ENCODE measurements at places on chromosomes 13 and 19. TPM values are rescaled to one million over a fixed set of nuclear protein-coding genes. Genes with fewer than 3 reads are reported as not detected.

ATXN8OS gene
- not detected for total RNA-seq

DACT3 gene
- total RNA-seq = 1.2 TPM

CYP2A7 gene
- 17.6 TPM for total RNA-seq

ADPRHL1 gene
- total RNA-seq = 0.81 TPM

KLK3 gene
- not detected for total RNA-seq

ZNF541 gene
- total RNA-seq = not detected

DNA sequence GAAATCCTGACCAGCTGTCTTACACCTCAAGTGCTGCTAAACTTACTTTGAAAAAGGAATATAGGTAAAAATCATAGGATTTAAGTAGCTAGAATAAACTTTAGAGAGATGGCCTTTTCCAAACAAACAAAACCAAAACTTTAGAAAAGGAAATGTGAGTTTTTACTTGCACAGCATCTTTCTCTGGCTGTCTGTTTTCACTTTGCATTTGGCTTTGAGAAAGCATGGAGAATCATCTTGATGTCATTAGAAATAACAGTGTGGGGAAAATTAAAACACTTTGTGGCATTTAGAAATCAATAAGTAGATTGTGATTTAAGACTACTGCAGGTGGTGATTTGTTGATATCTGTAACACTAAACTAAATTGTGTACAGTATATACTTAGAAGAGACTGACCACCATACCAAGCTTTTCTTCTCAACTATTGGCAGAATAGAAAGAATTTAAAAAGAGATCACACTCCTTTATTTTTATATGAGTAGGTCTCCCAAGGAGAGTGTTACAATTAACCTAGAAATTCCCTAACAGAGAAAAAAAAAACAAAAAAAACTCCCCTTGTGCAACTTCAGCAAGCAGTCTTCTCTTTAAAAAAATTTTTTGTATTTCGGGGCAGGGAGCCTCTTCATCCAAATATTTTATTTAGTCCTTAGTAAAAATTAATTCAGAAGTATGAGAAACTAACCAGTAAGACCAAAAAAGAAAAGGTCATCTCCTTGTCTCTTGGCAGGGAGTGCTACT is 6.1 kb downstream of the WDFY2 start:
- no peaks in the 10 kb centered on the region for H3K36me3 ChIP-seq
- no peaks in the 10 kb centered on the region for H3K27me3 ChIP-seq
- peaks cover 13% of the 10 kb centered on the region for H3K4me1 ChIP-seq

DNA sequence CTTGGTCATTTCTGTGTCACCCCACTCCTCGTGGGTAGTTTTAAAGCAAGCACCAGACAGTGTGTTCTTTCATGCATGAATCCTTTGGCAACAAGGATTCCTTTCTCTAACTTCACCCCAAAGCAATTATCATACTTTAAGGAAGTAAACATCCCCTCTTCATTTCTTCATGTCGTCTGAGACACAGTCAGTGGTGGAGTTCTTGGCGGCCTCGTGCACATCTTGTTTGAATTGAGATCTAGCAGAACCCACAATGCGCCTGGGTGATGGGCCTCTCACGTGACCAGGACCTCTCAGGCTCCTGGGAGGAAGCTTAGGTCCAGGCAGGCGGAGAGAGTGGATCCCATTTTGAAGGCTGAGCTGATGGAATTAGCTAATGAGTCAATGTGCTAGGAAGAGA is 2.6 kb downstream of the ACSBG2 start:
- H3K27ac ChIP-seq = no peak overlapping the region
- no peaks in the 10 kb centered on the region for H3K36me3 ChIP-seq
- no peak for DNase-seq
- no peaks in the 10 kb centered on the region for H3K4me1 ChIP-seq

GRCh38 chr19:10800488-10800887 is 35.5 kb downstream of the TMED1 start:
- no peak overlapping the region for H3K27ac ChIP-seq
- H3K36me3 ChIP-seq = peaks cover 10% of the 10 kb centered on the region
- no peaks in the 10 kb centered on the region for H3K4me1 ChIP-seq
- H3K4me3 ChIP-seq = no peak overlapping the region

DNA sequence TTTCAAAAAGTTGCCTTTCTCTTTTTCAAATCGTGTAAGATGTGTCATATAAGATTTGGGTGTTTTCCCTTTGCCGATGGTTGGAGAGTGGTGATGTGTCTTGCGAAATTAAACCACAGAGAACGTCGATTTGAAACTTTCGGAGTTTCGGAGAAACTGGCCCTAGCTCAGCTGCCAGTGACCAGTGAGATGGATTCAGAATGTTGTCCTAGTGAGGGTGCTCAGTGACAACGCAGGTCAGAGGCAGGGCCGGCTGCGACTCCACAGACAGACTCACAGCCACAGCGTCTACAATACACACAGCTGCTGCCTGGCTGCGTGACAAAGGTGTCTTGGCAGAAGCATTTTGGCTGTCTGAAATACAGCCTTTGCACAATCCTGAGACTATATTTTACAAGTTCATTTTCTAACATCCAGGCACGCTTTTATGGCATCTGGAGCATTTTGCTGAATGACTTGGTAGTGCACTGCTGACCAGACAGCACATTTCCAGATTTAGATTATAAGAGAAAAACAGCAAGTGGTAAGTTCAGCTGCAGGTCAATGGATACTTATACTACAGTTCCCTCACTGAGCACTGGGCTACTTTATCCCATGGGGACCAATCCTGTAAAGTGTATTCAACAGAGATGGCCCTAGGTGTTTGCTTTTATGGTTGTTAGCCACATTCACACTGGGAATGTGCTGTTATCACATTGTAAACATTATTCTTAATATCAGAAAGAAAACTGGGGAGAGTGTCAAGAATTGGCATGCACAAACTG is 207.5 kb downstream of the KCNRG start:
- peak; percentile 92 for DNase-seq
- no peak overlapping the region for H3K4me3 ChIP-seq
- H3K27me3 ChIP-seq = no peaks in the 10 kb centered on the region
- H3K4me1 ChIP-seq = peaks cover 5% of the 10 kb centered on the region
- H3K27ac ChIP-seq = peak overlapping the region; percentile 53
- no peaks in the 10 kb centered on the region for H3K36me3 ChIP-seq

DNA sequence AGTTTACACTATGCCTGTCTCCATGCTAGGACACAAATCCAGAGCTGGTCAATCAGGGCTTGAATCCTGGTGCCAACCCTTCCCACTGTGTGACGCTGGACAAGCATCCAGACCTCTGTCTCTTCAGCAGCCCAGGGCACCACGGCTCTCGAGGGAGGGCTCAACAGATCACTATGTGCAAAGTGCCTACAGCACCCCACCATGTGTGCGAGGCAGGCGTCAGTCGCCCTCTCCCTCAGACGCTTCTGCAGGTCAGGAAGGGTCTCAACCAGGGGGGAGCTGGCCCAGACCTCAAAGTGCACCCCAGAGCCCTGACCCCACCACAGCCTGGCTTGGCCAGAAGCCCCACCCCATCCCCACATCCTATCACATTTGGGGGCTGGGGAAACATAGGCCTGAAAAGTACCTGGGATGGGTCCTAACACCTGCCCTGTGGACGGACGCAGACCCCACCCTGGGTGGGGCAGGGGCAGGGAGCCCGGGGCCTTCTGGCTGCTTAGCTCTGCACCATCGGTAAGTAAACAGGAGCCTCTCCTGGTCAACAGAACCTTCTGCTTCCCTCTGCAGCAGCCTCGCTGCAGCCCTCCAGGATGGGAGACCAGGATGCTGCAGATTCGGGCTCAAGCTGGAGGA is 2.9 kb upstream of the C2CD4C start:
- H3K27ac ChIP-seq = no peak overlapping the region
- DNase-seq = peak; percentile 39
- peaks cover 12% of the 10 kb centered on the region for H3K27me3 ChIP-seq

DNA sequence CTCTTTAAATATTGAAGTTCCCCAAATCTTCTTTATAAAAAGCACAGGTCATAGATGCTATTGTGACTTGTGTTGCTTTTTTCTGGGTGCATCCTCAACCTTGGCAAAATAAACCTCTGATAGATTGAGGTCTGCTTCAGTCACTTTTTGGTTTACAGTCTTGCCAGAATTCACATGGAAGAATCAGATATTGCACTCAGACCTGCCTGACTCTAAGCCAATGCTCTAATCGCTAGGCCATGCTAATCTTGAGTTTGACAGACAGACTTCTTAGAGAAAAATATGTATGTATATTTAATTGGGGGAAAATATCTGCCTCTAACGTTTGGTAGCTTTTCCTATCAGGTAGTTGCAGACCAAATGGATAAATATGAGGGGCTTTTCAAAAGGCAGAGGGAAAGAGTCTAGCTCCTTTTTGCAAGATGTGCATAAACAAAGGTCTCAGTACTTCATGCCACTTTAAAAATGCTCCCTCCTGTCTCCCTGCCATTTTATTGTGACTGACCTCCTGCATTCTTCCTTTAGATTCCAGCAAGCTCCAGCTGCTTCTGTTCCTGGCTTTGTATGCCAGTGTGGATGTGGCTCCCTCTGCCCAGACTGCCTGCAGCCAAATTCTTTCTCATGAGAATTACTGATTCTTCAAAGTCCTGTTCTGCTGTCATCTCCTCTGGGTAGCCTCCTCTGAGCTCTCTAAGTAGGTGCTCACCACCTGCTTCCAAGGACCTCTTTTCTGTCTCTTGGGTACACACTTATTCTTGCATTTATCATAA is 42.4 kb upstream of the RFC3 start:
- H3K4me1 ChIP-seq = no peaks in the 10 kb centered on the region
- H3K36me3 ChIP-seq = no peaks in the 10 kb centered on the region

DNA sequence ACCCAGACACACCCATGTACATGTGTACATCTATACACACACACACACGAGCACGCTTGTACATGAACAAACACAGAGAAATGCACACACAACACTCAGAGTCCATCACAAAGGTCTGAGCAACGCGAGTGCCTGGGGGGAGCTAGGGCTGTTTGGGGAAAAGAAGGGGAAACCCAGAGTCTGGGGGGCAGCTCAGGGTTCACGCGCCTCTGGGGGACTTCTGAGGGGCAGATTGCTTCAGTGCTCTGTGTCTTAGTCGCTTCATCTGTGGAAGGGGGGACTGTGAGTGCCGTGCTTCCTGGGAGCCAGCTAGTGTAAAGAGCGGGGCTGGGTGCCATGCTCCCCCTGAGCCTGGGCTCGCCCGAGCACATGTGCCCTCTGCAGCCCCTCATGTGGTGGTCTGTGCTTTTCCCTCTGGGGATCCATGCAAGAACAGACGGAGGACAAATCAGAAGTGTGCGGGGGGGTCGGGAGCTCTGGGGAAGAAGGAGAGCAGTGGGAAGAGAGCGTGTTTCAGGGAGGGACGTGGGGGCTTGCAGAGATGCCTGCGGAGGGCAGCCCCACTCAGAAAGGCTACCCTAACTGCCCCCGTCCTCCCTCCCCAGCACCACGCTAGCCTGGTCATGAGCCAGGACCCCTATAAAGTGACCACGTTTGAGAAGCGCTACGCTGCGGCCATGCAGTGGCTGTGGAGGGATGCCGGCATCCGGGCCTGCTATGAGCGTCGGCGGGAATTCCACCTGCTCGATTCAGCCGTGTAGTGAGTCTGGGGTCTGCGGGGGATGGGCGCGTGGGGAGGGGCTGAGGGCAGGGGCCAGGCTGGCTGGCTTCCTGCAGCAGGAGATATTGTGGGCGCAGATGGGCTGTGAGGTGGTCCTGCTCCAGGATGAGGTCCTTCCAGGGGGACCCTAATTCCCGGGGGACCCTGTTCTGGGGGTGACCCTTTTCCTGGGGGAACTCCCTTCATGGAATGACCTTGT is 14.0 kb downstream of the GNA15 start:
- H3K36me3 ChIP-seq = no peaks in the 10 kb centered on the region
- H3K4me3 ChIP-seq = no peak overlapping the region
- no peaks in the 10 kb centered on the region for H3K4me1 ChIP-seq
- DNase-seq = peak; percentile 43

DNA sequence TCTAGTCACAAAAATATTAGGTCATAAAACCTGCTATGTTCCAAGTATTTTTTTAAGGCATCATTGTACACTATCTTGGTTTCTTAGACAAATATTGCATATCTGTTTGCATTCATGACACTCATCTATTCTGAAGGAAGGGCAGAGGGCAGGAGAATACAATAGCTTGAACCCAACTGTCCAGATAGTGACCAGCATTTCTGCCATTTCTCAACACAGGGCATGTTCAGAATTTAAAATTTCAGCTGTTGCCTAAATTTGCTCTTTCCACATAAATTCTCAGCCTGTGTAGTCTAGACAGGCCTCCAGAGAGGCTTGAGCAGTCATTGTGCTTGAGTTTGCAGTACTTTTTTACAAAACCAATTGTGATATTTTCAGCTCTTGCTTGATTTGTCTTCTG is 119.5 kb downstream of the ZAR1L start:
- no peak for DNase-seq
- H3K4me1 ChIP-seq = no peaks in the 10 kb centered on the region
- H3K36me3 ChIP-seq = no peaks in the 10 kb centered on the region
- H3K27ac ChIP-seq = no peak overlapping the region
- H3K27me3 ChIP-seq = no peaks in the 10 kb centered on the region
- H3K4me3 ChIP-seq = no peak overlapping the region

- DNase-seq = no peak
- H3K27ac ChIP-seq = no peak overlapping the region
- no peaks in the 10 kb centered on the region for H3K36me3 ChIP-seq
- no peaks in the 10 kb centered on the region for H3K27me3 ChIP-seq
- H3K4me1 ChIP-seq = no peaks in the 10 kb centered on the region
These were observed 276.4 kb upstream of the TMTC4 start for GRCh38 chr13:100951016-100951415.

DNA sequence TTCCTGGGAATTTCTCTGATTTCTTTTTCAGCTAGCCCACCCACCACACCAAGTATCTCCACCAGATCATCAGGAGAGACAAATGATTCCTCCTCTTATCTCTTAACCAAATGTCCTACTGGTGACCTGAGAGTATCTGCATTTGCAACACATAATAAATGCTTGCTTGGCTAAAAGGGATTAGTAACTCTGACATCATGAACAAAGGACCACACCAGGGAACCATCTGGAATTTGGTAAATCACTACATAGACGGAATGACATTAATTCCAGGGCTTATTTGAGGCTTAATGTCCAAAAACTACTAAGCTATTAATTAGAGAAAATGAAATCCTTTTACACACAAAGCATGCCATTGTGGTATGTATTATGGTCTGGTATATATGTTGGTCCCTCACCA is 139.0 kb downstream of the RAP2A start:
- no peak for DNase-seq
- H3K4me3 ChIP-seq = no peak overlapping the region
- H3K27me3 ChIP-seq = no peaks in the 10 kb centered on the region
- no peaks in the 10 kb centered on the region for H3K4me1 ChIP-seq
- no peaks in the 10 kb centered on the region for H3K36me3 ChIP-seq

- DNase-seq = no peak
- H3K27me3 ChIP-seq = no peaks in the 10 kb centered on the region
- peaks cover 4% of the 10 kb centered on the region for H3K4me1 ChIP-seq
- no peak overlapping the region for H3K27ac ChIP-seq
These were observed 10.4 kb upstream of the DOCK9 start for GRCh38 chr13:98988277-98988676.

All from right lobe of liver (tissue), 6 donors.